ENCODE measurements at places on chromosomes 4 and X.
A peak's percentile ranks its signal among the peaks of the same experiment; 100 is the strongest.

DNA sequence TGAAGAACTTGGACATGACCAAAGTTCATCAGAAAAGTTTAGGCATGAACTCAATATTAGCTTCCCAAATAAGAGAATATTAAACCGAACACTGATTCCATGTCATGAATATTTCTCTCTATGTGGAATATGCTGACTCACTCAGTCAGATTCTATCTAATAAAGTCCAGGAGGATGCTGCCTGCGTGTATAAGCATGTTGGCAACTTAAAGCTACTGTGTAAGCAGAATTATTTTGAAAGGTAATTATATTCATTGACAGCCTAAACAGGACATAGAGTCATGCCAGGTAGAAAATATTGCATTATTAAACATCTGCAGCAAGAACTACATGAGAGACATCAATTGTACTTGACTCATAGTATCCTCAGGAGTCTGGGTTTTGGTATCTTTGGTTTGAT lies 367.9 kb upstream of the SPOCK3 start:
- DNase-seq, result no peak

- DNase-seq, result no peak
Observed at GRCh38 chr4:84480082-84480481, 19.0 kb downstream of the NKX6-1 start.

- DNase-seq, result no peak
Observed at GRCh38 chrX:20545538-20545937, 278.8 kb upstream of the RPS6KA3 start.

DNA sequence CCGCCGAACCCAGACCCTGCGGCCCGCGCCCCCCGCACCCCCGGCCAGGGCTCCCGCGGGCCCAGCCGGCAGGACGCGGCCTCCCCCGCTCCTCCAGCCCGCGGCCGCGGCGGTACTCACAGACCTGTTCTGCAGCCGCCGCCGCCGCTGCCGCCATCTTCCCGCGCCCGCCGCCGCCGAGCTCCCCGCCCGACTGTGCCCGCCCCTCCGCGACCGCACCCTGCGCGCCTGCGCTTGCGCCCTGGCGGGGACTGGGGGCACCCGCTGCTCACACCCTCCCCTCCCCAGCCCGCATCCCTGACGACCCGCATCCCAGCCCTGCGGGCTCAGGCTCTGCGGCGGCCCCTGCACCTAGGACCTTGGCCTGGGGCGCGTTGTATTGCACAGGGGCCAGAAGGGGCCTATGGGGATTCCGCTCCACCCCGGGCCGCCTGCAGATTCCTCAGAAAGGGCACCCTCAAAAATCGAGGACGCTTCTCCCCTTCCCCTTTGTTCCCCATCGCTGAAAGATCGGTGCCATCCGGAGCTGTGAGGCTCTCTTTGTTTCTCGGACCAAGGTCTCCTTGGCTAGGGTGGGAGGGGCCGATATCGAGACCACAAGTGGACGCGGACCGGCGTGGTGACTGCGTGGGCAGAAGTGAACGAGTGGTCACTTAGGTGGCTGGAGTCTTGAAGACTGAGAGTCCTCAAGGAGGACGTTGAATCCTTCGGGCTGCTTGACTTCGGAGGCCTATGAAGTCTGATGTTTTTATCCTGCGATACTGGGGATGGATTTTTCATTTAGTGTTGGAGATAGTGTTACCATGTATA lies at the start of gene SGCB:
TSS of gene SGCB (minus strand) at position 197 of the 810 bp plus-strand sequence. CDS start at position 157, 40 bp downstream.
- peak; percentile 43 for DNase-seq

DNA sequence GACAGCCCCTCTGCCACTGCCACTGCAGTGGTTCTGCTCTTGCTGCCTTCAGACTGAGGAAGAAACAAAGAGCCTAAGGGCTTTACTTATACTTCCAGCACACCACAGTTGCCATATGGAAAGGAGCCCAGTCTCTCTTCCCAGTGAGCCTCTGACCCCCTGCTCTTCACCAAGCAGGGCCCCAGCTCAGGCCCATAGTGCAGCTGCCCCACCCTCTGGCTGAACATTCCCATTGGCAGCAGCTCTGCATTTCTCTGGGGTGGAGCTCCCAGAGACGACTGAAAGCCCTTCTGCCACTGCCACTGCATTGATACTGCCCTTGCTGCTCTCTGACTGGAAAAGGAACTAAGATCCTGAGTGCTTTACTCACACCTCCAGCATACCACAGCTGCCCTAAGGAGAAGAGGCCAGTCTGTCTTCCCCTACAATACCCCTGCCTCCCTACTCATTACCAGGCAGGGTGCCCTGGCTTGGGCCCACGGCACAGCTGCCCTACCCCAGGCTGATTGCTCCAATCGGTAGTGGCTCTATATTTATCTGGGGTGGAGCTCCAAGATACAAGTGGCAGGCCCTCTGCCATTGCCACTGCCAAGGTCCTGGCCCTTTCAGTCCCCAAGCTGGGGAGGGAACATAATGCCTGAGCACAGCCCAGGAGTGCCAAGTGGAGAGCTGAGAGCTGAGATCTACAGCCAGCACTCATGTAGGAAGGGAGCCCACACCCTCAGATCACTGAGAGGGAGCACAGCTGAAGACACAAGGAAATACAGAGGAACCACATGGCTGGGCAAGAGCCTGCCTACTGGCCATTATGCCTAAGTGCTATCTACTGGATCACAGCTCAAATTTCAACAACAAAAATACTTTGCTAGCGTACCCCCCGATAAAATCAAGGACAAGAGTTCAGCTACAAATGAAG lies 36.0 kb downstream of the AWAT2 start:
- no peak for DNase-seq

GRCh38 chr4:75989846-75990528 lies 758 bp downstream of the SDAD1 start:
- no peak for DNase-seq

GRCh38 chr4:73894001-73894400 lies 24.8 kb downstream of the CXCL1 start:
- no peak for DNase-seq

DNA sequence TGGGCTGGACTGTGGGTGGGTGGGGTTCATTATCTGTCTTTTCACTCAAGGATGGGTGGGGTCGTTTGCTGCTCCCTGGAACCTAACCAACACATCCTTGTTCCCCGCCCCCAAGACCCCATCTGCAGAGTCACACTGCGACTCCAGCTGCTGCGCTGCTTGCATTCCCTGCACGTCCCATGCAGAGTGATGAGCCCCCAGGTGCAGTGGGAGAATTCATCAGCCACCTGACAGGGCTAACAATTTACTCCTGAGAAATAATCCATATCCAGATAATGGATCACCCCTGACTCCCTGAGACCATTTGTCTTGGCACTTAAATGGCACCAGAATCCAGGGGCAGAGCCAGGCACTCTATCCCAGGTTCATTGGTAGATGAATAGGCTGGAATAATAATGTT lies 12.4 kb upstream of the ARHGAP36 start:
- DNase-seq, result no peak

DNA sequence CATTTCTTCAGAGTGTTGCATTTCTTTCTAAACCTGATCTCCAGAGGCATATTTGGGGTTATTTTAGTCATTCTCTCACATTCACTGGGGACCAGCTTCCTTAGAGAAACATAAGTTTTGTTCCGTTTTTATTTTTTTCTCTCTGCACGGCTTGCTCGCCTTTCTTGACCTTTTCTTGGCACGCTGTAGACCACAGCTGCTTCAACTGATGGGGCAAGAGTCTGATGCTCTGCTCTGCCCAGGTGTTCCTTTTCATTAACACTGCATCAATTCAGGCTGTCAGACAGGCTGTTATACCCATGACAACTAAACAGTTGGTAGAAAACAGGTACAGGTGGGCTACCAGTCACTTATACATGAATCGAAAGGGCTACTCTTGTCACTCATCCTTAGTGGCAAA lies 682.2 kb upstream of the DIAPH2 start:
- DNase-seq, result no peak

DNA sequence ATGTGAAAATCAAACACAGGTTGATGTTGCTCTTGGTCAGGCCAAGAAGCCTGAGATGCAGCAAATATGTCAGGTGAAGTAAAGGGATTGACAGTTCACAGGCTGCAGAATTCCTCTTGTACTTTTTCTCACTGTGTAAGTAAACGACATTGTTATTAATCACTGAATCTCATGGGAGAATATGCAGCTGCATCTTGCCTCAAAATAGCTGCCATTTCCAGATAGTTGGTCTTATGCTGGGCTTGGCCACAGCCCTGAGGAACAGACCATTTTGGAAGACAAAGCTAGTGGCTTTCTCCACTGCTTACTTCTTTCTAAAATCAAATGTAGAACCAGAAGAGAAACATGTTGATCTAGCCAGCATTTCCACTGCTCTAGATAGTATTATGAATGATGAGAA lies 403.4 kb upstream of the NR3C2 start:
- no peak for DNase-seq

DNA sequence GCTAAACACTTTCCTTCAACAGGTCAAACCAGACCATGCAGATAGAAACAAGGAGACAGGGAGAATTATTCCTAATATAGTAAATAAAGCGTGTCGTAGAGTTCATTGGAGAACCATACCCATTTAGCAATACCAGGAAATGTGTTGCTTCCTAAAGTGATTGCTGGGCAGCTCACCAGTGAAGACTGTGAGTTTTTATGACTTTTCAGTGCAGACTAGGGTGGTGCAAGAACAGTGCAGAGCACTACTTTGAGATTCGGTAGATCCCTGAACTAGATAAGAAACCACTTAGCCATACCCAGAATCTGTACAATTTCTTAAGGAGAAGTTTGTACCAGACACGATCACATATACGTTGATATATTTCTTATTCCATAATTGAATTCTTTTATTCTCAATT lies 87.4 kb downstream of the EMCN start:
- no peak for DNase-seq

GRCh38 chr4:23981328-23981727 lies 91.5 kb upstream of the PPARGC1A start:
- DNase-seq, result no peak

DNA sequence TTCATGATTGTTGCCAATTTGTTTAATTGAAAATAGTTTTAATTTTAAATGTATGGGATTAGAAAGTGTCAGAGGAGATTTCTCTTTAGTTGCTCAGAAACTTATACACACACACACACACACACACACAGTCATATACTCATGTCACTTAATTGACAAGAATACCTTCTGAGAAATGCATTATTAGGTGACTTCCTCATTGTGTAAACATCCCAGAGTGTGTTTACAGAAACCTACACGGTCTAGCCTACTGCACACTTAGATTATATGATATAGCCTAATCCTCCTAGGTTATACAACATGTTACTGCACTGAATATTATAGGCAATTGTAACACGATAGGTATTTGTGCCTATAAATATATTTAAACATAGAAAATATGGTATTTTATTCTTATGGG lies 1327.4 kb downstream of the FSTL5 start:
- DNase-seq, result no peak

DNA sequence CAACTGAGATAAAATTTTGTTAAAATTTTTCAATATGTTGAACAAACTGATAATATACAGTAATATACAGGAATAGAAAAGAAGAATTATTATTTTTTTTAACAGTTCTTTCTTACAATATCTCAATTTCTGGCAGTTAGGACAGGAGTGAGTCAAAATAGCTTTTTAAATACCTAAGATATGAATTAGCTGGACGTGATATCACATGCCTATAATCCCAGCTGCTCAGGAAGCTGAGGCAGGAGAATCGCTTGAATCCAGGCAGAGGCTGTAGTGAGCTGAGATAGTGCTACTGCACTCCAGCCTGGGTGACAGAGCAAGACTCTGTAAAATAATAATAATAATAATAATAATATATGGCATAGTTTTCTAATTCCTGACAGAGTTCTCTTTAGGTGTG lies 1039.3 kb downstream of the STPG2 start:
- DNase-seq, result no peak

DNA sequence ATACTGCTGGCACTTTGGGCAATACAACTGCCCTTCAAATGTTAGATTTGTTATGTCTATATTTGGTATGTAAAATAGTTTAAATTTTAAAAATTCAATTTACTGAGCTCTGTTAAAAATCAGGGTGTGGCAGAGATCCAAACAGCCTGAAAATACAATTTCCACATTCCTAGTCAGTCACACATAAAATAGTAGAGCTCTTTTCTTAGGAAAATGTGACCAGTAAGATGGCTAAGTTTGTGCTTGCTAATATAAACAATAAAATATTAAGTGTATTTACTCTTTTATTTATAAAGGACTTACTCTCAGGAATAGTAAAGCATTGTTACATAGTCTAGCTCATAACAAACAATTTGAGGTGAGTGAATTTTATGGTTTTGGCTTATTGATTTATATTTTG lies 200.2 kb downstream of the DKK2 start:
- no peak for DNase-seq

GRCh38 chr4:75169427-75169826 lies 236.5 kb downstream of the PARM1 start:
- DNase-seq, result no peak

- no peak for DNase-seq
Observed at GRCh38 chr4:93416344-93417128, 412.0 kb upstream of the ATOH1 start.

DNA sequence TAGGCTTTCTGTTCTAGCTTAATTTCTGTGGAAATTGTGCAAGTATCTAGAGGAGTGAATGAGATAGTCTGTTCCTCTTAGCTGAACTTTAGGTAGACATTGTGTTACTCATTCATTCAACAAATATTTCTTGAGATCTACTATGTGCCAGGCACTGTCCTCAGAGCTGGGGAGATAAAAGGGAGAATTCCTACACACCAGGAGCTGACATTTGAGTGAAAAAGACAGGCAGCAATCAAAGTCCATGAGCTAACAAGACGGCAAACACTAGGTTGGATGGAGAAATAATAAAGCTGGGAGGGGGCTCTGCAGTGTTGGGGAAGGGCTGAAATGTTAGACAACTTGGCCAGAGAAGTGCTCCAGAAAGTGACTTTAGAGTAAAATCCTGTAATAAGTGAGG lies 80.1 kb downstream of the MED28 start:
- no peak for DNase-seq

DNA sequence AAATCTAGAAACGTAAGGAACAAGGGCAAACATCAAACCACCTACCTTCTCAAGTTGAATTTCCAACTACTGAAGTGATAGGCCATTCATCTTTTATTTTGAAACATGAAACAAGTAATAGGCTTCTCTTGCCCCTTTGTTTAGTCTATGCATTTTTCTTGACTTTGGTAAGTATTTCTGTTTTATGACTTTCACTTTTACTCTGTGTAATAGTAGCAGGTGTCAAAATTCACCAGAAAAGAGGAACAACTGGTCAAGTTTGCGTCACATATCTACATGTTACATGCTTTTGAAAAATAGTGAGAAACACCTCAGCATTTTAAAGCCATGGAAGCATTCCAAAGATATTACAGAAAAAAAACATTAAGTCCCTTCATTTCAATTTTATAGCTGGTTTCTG lies 157.1 kb upstream of the FTHL17 start:
- no peak for DNase-seq

DNA sequence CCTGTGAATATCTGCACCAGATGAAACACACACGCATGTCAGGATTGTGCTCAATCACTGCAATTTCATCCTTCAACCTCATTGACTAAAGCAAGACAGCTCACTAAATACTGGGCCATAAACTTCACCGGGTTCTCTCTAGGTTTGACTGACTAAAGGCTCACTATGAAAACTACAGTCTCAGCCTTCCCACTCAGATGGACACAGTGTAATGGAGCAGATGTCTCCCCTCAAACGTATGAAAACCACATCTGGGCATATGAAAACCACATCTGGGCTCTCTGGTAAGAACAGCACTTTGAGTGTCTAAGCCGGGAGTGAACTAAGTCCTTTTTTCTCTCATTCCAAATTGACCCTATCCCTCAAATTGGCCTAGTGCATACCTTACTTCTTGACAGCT lies 15.2 kb downstream of the GEMIN8 start:
- no peak for DNase-seq
